ENCODE measurements at places on chromosomes 1 and 21.

- DNase-seq: no peak
These were observed 16.4 kb upstream of the KIAA0040 start for GRCh38 chr1:175208773-175209492.

- DNase-seq: no peak
These were observed 24.5 kb downstream of the TMPRSS2 start for GRCh38 chr21:41483415-41483814.

DNA sequence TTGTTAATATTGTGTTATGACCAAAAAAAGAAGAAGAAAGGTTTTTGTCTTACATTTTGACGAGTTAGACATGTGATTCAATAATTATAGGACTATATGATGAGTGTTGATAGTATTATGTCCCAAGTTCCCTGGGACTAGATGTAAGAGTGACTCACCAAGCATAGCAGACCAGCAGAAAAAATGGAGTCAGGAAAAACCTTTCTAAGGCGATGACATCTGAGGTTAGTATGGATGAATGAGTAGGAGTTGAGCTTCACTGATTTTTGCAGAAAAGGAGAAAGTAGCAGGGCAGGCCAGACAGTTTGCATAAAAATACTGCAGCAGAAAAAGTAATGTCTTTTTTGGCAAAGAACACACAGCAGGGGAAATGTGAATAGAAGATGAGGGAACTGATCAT is 1041.3 kb upstream of the ADGRL4 start:
- no peak for DNase-seq

DNA sequence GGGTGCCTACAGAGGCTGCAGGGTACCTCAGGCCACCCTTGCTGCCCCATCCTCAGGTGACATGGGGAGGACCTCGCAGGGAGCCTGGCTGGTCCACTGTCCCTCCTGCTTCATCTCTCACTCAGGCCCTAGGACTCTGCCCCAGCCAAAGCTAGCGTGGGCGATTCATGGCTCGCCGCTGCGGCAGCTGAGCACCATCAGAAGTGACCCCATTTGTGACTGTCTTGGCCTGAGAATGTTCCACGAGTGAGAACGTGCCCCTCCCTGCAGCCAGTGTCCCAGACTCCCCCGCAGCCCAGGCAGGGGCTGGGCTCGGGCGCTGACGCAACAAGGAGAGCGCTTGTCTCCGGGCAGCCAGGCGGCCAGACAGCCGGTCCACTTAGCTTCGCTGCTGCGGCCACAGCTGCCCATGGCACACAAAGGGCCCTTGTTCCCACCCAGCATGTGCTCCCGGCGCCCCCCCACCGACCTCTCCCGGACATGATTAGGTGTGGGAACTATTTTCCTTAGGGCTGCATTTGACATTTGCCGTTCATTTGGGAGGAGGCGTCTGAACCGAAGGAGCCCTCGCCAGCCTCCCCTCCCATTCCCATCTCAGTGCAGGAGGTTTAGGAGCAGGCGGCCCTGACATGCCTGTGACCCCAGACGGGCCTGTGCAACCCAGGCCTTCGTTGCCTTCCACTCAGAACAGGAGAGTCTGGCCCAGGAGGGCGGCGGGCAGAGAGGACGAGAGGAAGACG is 19.3 kb upstream of the POFUT2 start:
- DNase-seq: no peak

GRCh38 chr1:62625415-62625814 is 28.1 kb downstream of the ANGPTL3 start:
- DNase-seq: peak; percentile 36

- no peak for DNase-seq
These were observed 8.1 kb downstream of the PSRC1 start for GRCh38 chr1:109274533-109275476.

DNA sequence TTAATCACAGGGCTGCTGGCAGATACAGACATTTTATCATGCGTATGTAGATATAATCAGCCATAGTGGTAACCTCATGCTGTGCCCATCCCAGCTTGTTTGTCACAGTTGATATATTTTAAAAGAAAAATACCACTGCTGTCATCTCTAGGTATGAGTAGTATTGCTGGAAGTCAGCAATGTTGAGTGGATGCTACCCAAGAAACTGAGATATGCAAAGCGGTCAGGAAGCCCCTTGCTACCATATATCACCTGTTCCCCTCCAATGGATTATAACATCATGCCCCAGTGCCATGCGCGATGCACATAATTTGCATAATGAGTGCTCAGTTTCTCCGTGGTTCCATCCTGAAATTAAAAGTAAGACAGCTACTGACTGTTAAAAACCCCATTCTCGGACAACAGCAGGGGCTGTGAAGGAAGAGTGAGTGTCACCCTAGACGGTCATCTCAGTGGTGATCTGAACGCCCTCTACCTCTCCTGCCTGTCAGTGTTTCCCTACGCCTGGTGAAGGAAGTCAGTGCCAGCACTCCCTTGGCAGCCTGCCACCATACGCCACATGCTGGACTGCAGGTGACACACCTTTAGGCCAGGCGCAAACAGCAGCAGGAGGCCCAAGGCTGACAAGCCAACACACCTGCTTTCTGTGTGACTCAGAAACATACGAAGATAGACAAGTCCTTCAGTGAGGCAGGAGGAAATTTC is 2.7 kb downstream of the IL10RB start:
- no peak for DNase-seq

DNA sequence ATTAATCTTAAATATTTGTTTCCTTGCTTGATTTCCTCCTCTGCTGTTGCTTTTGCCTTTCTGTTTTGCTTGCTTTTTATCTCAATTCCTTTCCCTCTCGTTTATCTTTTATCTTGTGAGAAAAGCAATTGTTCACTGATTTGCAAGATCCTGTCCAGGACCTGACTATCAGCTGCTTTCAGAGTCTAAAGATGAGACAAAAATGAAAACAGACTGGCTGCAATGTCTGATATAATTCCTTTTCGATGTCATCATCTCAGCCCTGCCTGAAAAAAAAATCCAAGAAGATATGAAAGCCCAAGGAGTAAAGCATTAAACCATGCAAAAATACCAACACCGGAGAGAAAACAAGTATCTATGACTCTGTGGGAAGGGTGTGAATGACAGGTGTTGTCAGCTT is 225.5 kb downstream of the PATJ start:
- no peak for DNase-seq

- DNase-seq: no peak
These were observed 26.3 kb upstream of the TCEA3 start for GRCh38 chr1:23450894-23451293.

DNA sequence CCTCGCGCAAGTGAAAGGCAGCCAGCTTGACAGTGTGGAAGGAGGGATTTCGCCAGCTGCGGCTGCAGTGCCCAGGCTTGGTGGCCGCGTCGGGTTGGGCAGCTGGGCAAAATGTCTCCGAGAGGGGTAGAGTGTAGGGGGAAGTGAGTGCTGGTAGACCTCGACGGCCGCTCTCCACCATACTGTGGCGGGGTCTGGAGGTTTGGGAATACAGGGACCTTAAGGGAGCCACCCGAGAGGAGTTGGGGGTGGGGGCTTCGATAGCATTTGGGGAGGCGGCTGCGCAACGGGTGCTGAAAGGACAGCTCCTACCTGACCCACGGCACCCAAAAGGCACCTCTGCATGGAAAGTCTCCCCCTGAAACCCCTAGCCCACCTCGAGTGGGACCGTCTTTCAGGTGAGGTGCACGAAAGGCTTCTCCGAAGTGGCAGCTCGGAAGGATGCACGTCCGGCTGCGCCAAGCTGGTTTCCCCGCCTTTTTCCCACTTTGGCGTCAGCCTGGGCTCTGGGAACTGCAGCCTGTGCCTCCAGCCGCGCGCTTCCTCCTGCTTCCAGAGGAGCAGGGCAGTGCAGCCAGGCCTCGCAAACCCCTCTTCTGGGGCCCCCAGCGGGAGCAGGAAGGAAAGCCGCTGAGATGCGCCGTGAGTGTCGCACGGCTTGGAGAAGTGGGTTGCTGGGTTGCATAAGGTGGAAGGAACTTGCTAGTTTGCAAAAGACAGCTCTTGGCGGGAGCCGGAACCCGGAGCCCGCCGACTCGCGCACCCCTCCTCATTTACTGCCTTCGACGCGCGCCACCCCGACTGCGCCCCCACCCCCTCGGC is 531 bp upstream of the HMGN2 start:
- peak; percentile 83 for DNase-seq

GRCh38 chr1:111723091-111723806 is 15.9 kb downstream of the INKA2 start:
- DNase-seq: no peak

- peak; percentile 47 for DNase-seq
These were observed 959 bp downstream of the CD58 start for GRCh38 chr1:116569776-116570357.

- DNase-seq: peak; percentile 26
These were observed 60.5 kb upstream of the FOXD3 start for GRCh38 chr1:63261736-63262458.

All from inflammatory macrophage treated with lipopolysaccharide for 4 hours (primary cell).